Activated CD4-positive, alpha-beta T cell treated with anti-CD3 and anti-CD28 coated beads, Interleukin-2, amount 50 U/mL, for 4 hours (primary cell): ENCODE measurements at places on chromosomes 2 and 18.

- DNase-seq, result no peak
Measured at GRCh38 chr2:16482460-16482859, 183.2 kb downstream of the CYRIA start.

- DNase-seq, result no peak
Measured at GRCh38 chr18:57569133-57569532, 17.4 kb downstream of the FECH start.

- DNase-seq, result no peak
Measured at GRCh38 chr18:11316546-11316945, 167.2 kb upstream of the PIEZO2 start.

DNA sequence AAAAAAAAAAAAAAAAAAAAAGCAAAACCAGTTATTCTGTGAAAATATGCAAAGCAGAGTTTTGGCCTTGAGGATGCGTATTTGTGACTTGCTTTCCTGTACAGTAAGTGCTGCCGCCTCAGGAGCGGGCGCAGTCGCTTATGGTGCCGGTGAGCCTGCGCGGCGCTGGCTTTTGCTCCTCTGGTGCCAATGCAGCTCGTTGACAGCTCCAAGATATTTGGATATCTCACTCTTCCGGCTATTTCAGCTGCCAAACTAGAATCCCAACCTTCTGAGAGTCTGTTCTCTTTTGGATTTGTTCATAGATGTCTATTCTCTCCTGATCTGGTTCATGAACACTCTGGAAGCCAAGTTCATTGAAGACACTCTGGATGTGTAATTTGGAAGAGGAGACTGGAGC lies 184.1 kb downstream of the AGAP1 start:
- DNase-seq, result no peak

DNA sequence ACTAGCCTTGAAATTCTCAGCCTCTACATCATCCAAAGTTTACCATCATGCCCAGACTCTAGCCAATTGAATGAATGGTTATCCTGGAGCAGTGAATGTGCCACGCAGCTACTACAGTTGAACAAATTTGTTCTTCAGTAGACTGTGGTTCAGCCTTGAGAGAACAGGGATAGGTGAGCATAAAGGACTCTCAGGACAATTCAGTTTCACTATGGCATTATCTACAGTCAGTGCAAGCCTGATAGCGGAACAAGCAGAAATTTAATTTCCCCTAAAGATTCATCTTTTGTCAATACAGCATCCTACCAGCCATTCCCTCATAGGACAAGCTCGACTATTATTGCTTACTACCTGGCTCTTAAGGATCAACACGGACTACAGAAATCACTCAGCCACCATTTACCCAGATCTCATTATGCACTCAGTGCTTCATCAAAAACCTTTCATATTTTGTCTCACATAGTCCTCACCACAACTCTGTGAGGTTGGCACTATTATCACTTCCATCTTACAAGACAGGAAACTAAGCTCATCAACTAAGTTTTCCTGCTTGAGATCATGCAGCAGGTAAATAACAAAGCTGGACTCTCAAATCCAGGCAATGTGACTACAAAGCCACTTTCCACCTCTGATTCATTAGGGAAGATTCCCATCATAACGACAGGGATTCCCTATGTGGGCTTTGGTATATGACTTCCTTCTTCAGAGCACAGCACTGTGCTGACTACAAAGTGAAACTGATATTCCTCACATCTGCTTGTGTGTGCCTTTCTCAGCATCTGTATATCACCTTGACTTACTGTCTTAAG lies 181.5 kb upstream of the ACVR2A start:
- no peak for DNase-seq
